ENCODE measurements at places on chromosomes 7 and 10.

GRCh38 chr7:128422842-128423241 is 13.1 kb upstream of the IMPDH1 start:
- peak; percentile 20 for DNase-seq

- DNase-seq = no peak
Measured at GRCh38 chr10:71771821-71772617, 1.3 kb downstream of the VSIR start.

DNA sequence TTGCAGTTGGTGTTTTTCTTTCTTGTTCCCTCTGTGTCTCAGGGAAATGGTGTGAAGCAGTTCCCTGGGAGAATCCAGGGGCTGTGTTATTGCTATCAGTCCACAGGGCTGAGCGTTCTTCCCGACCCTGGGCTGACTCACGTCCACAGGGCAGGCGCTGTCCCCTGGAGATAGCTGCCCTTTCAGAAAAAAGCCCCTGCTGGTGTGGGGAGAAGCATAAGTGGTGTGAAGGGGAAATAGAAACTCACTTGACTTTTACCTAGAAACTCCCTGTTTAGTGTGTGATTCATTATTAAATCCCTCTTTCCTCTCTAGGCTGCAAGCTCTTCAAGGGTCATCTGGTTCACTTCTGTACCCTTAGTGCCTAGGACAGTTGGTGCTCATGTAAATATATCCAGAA is 63.3 kb upstream of the SMNDC1 start:
- no peak for DNase-seq

DNA sequence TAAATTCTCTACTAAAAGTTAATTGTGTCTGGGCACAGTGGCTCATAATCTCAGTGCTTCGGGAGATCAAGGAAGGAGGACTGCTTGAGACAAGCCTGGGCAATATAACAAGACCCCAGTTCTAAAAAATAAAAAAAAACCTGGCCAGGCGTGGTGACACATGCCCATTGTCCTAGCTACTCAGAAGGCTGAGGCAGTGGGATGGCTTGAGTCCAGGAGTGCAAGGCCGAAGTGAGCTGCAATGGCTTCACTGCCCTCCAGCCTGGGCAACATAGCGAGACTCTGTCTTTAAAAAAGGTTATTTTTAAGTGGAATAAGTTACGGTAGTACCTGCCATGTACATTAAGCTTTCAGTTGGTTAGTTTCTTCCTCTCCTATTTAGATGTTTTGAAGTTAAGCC is 28.9 kb downstream of the CDK14 start:
- DNase-seq = no peak

DNA sequence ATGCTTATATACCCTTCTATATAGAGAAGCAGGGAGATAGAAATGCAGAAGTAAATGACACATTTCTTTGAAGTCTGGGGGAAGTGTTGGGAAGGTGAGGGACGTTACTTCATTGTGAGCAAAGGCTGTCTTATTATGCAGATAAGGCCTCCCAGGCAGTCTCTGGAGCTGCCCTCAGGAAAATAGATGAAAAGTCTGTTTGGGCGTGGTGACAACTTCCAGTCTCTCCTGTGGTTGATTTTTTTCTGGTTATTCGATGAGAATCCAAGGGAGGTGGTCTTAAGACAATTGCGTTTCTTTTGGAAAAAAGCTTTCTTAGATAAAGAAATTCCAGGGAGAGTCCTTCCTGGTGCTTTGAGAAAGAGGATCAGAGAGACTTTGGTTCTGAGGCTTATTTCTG is 84.0 kb downstream of the NEUROD6 start:
- no peak for DNase-seq

DNA sequence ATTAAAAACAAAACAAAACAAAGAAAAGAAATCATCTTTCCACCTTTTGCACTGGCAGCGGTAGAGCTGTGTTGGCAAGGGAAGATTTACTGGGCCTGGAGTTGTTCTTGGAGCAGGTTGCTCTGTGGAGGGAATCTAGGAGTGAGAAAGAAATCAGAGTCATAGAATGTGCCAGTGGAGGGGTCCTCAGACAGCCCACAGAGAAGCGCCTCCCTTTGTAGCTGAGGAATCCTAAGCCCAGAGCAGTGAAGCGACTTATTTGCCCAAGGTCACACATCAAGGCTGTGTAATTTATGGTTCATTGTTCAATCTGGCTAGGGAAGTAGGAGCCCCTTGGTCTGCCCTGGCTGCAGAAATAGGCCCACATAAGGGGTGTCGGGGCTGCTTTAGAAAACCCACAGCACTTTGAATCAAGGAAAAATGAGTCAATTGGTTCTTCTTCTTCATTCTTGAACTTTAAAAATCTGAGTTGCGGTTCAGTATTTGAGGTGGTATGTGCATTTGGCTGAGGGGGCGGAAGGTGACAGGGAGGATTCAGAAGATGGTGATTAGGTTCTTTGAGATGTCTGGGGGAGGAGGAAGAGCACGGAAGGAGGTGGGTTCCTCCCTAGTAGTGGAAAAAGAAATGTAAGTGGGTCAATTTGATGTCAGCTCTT is 253.7 kb downstream of the PTEN start:
- no peak for DNase-seq

DNA sequence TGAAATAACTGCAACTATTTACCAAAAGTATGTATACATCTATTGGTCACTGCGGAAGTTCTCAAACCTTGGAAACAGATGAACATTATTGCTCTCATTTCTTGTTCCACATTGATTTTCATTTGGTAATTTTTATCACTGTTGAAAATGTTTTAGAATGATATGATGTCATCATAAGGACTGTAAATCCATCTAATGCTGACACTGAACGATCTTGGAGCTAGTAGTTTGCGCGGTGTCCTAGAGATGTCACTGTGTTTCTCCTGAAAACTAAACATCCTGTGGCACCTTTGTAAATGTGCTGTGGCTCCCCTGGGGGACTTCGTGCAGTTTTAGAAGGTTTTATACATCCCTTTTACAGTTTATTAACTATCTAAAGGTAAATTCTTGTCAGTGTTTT is 73.5 kb downstream of the DNAJB9 start:
- no peak for DNase-seq
